ENCODE measurements at places on chromosomes 16 and 17. TPM values are rescaled to one million over a fixed set of nuclear protein-coding genes. Genes with fewer than 3 reads are reported as not detected.

Gene KRTAP9-8
- total RNA-seq: not detected

Gene HAP1
- total RNA-seq: under 0.01 TPM

Gene TTYH2
- total RNA-seq: 4.1 TPM

Gene HOXB2
- 8.7 TPM for total RNA-seq

Gene HOXB4
- 5.8 TPM for total RNA-seq
